ENCODE measurements at places on chromosomes 6 and 20. TPM values are rescaled to one million over a fixed set of nuclear protein-coding genes. Genes with fewer than 3 reads are reported as not detected.

Gene PACSIN1
- not detected for total RNA-seq

Gene PET117
- 10.4 TPM for total RNA-seq

Gene ADA
- total RNA-seq: 15.3 TPM

- no peak for DNase-seq
Measured at GRCh38 chr20:39133201-39133600, 171.1 kb downstream of the DHX35 start.

GRCh38 chr6:74318738-74319137 lies 622.7 kb downstream of the CD109 start:
- DNase-seq: no peak

- no peak for DNase-seq
Measured at GRCh38 chr6:57216235-57217101, 5.6 kb downstream of the RAB23 start.

Gene NKAPL
- total RNA-seq: 1.1 TPM

GRCh38 chr6:56902641-56903464 lies 52.1 kb upstream of the BEND6 start:
- peak; percentile 65 for DNase-seq

Gene RAMACL
- total RNA-seq: 6.6 TPM

- no peak for DNase-seq
Measured at GRCh38 chr6:145076115-145076841, 659.0 kb downstream of the EPM2A start.

GRCh38 chr6:125728739-125729138 lies 20.7 kb upstream of the HEY2 start:
- no peak for DNase-seq

- DNase-seq: no peak
Measured at GRCh38 chr6:46220352-46221221, 49.8 kb upstream of the ENPP5 start.

Gene GFOD1
- 41.7 TPM for total RNA-seq

- DNase-seq: no peak
Measured at GRCh38 chr6:87754828-87755227, 52.8 kb upstream of the AKIRIN2 start.

- DNase-seq: no peak
Measured at GRCh38 chr6:44050872-44051505, 76.3 kb downstream of the MRPL14 start.

DNA sequence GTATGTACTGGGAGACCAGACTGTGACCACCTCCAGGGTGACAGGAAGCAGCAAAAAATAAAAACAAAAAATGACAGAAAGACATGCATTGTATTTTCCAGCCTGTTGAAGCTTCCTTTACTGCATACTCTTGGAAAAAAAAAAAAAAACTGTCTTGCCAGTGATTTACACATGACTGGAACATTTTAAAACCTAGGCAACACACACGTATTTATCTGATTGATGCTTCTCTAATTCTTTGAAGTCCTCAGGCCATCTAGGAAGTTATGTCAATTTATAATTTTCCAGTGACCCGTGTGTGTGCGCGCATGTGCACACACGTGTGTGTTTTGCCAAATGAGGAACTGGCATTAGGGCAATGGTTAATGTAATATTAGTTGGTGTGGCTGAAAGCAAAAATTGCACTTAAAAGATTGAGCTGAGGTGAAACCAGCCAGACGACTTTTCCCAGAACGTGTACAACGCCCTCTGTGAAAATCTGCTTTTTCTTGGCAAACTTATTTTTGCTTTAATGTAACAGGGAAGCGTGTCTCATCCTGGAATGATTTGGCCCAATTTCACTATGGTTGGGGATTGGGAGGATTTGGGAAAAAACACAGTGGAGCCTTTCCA lies 315.2 kb downstream of the TFAP2A start:
- DNase-seq: no peak

Gene ACOT13
- 3.7 TPM for total RNA-seq

Gene FHL5
- total RNA-seq: not detected

GRCh38 chr6:18391023-18391422 lies 3.9 kb downstream of the RNF144B start:
- DNase-seq: peak; percentile 75

- peak; percentile 90 for DNase-seq
Measured at GRCh38 chr6:164322533-164322932, 908.0 kb downstream of the QKI start.

DNA sequence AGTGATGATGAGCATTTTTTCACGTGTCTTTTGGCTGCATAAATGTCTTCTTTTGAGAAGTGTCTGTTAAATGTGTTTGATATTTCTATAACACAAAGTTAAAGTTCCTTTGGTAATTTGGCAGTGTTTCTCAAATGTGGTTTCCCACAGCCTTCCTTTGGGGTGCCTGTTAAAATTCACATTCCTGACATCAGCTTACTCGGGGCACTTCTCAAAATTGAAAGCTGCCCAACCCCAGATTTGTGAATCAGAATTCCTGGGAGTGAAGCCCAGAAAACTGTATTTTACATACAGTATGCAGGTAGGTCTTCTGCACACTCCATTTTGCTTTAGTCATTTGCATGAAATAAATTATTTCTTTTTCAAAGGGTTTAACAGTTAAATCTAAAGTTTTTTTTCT lies 207.9 kb downstream of the GMPR start:
- DNase-seq: no peak

DNA sequence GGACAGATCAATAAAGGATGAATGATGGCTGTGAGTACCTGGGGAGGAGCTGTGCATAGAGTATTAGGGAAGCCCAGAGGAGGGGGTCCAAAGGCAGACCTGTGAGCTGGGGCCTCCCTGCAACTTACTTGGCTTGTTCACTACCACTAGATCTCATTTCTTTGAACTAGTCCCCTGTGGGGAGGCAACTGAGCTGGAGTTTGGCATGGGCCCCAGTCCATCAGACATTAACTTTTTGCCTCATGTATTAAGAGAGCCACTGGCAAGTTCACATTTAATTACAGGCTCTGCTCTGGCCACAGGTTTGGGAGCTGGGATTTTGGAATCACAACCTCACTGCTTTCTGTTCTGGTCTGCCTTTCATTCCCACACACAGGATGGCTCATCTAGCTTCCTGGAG lies 254.1 kb downstream of the PRL start:
- no peak for DNase-seq

Gene PRSS35
- total RNA-seq: not detected

Gene RSPH9
- 0.34 TPM for total RNA-seq

Gene FNDC11
- 2.4 TPM for total RNA-seq

DNA sequence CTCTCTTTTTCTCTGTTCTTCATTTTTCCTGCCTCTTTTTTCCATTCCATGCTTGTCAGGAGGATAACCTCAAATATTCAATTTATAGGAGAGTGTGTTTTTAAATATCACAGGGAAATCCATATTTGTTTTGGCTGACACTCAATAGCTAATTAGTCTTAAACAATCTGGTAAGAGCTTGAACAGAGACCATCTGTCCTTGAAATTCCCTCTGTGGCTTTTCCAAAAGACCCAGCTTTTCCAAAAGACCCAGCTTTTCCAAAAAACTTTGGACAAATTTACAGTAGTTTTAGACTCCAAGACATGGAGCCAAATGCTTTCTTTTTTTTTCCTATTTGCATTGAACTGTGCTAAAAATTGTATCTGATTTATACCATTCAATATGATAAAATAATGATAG lies 127.4 kb upstream of the FAM83B start:
- DNase-seq: no peak

- DNase-seq: no peak
Measured at GRCh38 chr6:125859727-125860126, 69.0 kb downstream of the NCOA7 start.

Gene CYP21A2
- total RNA-seq: 0.34 TPM

DNA sequence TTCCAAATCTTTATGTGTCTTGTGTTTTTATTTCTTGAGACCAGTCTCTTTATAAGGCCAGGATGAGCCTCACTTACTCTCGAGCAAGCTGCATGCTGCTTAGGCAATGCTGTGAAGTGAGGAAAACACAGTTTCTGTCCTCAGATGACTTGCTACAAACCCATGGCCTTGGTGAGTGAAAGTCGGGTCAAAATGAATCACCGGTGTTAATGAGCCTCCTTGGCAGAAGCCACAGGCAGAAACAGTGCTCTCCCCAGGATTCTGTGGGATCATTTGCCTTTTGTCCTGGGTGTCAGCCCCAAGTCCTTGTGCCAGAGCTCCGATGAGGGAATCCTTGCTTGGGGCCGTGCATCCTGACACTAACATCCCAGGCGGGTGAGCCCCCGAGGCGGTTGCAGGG lies 482.5 kb downstream of the QKI start:
- DNase-seq: no peak

Gene SMPD2
- 12.6 TPM for total RNA-seq

DNA sequence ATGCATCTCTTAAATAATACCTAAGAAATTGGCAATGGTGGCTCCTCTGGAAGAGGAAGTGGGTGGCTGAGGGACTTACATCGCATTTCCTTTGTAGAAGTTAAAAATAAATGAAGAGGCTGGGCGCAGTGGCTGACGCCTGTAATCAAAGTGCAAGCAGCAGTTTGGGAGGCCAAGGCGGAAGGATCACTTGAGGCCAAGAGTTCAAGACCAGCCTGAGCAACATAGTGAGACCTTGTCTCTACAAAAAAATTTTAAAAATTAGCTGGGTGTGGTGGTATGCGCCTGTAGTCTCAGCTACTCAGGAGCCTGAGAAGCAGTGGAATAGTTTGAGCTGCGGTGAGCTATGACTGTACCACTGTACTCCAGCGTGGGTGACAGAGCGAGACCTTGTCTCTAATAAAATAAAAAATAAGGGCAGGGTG lies 12.2 kb upstream of the NCOA3 start:
- no peak for DNase-seq

GRCh38 chr20:43096931-43097260 lies 92.8 kb downstream of the PTPRT start:
- DNase-seq: no peak

DNA sequence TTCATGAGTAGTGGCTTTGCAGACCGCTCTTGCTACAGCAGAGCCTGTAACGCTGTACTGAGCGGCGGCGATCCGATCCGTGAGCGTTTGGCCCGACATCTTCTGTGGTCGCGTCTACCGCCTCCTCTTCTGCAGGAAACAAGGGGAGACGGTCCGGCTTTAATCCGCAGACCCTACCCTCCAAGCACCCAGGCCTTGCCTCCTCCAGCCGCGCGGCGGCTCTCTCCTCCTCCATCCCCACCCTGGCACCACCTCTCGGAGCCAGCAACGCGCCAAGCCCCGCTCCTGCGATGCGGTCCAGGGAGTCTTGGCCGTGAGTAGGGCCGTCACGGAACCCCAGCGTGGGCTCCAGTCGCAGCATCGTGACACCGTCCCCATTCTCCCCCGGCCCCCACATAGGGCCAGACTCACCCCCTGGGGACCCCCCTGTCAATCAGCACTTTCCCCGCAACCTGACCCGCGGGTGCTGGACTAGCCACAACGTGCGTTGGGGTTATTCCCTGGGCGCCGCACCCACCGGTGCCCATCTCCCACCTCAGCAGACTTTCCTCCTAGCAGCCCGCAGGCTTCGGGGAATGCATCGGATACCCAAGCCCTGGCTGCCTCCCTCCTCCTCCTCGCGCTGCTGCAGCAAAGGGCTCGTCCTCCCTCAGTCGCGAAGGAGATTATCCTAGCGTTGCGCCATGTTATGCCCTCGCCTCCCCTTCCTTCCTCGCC lies 914 bp downstream of the SNAP91 start:
- DNase-seq: no peak

GRCh38 chr20:15618912-15619311 lies 954.3 kb downstream of the KIF16B start:
- no peak for DNase-seq

Gene CCN5
- total RNA-seq: not detected

- no peak for DNase-seq
Measured at GRCh38 chr20:59160389-59161115, 3.1 kb upstream of the ZNF831 start.

DNA sequence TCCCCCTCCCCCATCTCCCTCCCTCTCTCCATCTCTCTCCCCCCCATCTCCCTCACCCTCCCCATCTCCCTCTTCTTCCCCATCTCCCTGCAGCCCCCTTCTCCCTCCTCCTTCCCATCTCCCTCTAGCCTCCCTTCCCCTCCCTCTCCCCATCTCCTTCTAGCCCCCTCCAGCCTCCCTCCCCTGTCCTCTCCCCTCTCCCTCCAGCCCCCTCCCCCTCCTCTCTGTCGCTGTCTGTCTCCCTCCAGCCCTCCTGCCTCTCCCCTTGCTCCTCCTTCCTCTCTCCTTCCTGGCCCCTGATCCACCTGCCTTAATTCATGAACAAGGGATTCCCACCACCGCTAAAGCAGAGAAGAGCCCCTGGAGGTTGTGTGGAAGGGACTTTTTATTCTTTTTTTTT lies 26.9 kb upstream of the CHMP4B start:
- DNase-seq: no peak

- no peak for DNase-seq
Measured at GRCh38 chr20:38534756-38535155, 46.2 kb upstream of the ADIG start.

- DNase-seq: no peak
Measured at GRCh38 chr20:2705931-2706645, 13.5 kb downstream of the EBF4 start.

Gene VSTM2L
- 0.51 TPM for total RNA-seq

Measured in dermis blood vessel endothelial cell (primary cell).